ENCODE measurements at places on chromosomes 7 and 10.

GRCh38 chr10:129977794-129978193, 13.7 kb upstream of the EBF3 start:
- DNase-seq: no peak

GRCh38 chr7:38339953-38340819, 66.8 kb upstream of the TARP start:
- DNase-seq: no peak

DNA sequence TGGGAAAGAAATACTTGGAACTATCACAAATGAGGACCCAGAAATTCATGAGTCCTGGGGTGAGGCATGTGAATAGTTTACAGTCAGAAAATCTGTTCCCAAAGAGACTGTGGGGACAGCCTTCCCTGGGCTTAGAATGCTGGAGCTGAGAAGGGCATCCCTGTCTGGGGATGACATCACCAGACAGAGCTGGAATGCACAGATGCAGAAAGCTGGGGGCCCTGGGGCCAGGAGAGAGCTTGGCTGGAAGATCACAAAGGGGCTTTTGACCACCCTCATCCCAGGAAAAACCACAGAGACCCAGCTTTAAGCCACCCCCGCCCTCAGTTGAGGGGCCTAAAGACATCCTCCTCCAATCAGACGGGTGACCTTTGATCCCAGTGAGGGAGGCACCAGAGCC, 264.5 kb downstream of the PLXNA4 start:
- DNase-seq: no peak

GRCh38 chr10:113305871-113306270, 247.0 kb upstream of the HABP2 start:
- no peak for DNase-seq

- DNase-seq: no peak
Measured at GRCh38 chr7:143286522-143286890, 1.6 kb upstream of the CASP2 start.

DNA sequence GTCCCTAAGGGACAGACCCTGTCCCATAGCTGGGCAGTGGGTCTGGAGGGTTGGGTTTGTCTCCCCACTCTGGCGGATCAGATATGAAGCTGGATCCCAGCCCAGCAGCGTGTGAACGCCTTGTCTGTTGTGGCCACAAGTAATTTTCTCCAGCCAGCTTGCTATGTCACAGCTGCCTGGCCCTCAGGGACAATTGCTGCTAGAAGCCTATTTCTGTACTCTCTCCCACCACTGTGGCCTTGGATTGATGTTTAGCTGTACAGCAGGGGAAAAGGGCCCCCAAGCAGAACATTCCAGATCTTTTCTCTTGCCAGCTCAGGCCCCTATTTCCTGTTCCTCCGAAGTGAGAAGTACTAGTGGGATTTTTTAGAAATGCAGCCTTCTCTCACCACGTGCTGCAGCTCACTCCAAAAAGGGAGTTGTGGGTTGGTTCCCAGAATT, 53.5 kb upstream of the WAC start:
- DNase-seq: no peak

DNA sequence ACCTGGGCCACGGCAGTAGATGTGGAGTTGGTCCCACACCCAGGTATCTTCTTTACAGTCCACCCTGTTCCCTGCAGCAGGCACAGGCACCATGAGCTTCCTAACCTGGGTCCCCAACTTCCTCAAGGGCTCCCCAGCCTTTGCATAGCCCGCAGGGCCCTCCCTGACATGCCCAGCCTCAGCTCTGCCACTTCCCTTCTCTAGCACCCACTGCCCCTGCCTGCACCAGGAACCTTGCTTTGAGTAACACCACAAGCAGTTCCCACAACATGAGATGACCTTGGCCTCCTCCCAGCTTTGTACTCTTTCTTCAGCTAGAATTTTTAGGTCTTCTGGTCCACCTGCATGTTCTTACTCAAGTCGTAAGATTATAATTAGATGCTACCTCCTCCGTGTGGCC, 92.2 kb upstream of the ZPBP start:
- DNase-seq: no peak

- DNase-seq: no peak
Measured at GRCh38 chr7:132142006-132142405, 434.3 kb downstream of the PLXNA4 start.

DNA sequence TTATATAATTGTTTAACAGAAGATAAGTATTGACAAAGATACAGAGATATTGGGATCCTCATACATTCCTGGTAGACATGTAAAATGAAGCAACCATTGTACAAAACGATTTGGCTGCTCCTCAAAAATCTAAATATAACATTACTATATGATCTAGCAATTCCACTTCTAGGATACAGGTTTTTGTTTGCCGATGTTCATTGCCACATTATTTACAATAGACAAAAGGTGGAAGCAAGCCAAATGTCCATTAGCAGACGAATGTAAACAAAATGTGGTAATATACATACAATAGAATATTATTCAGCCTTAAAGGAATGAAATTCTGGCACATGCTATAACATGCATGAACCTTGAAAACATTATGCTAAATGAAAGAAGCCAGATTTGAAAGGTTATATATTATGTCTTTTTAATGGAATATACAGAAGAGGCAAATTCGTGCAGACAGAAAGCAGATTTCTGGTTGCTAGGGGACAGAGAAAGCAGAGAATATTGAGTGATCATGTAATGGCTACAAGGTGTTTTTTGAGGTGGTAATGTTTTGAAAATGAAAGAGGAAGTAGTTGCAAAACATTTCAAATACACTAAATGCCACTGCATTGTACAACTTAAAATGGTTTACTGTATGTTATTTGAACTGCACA, 44.9 kb downstream of the POLR1F start:
- DNase-seq: no peak

DNA sequence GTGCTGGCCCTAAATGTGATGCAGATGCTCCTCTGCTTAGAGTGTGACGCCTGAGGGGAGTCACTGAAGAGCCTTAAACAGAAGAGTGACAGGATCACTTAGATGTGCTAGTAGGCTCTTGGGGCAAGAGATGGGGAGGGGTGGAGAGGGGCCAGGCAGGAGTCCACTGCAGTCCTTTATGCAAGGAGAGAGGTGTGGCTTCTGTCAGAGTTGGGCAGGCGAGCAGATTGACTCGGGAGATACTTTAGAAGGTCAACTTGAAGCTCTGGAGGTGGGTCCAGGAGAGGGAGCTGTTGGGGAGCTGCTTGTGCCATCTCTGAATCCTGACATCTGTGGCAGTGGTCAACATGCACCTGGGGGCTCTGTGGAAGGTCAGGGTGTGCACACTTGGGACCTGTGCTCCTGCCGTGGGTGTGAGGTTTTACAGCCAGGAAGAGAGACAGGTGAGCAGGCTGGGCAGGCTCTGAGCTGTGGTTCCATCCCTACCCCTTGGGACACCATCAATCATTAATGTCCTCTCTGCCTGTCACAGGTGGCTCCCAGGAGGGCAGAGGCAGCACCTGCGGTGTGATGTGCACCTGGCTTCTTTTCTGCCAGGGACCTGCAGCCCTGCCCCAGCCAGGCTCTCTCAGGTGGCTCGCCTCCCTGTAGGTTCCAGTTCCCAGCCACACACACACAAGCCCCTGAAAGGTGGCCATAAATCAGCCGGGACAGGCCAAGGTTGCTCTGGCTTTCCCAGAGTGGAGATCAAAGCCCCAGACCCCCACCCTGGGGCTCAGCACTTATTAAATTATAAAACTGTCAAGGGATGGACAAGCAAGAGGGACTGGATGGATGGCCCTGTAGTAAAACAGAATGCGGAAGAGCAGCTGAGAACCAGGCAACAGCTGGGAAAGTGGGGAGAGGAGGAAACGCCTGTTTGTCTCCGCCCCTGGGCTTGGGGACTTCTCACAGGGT, 14.0 kb downstream of the NEURL1 start:
- no peak for DNase-seq

DNA sequence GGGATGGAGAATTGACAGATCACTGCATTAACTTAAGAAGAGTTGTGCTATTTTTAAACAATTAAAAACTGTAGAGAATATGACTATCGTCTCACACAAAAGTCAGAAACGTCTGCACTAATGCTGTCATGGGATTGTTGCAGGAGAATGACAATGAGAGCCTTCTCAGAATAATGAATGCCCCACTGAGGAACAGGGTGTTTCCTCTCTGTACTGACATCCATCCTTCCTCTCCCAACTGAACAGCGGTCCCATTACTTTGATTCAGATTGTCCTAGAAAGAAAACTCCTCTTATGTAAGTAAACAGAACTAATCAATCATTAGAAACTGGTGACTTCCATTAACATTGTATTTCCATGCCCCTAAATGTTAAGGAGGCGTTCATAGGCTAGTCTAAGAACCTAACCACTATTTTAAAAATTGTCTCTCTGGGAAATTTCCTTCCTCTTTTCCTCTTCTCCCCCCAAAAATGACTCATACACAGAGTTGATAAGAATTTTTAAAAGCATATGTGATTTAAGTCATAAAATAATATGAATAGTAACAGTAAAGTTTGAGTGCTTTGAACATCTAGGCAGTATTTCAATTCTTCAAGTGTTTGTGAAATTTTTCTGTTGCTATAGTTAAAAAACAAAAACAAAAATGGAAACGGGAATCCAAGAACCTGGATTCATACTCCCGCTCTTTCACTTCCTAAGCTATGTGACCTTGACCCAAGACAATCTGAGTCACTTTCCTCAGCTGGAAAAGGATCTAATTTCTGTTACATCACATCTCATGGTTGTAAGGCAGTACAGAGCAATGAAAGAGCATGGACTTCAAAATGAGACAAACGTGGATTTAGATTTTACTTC, 12.7 kb upstream of the MACC1 start:
- DNase-seq: peak; percentile 96

Data from NCI-H226 (cell line).